Upper lobe of right lung (tissue), 1 donor: ENCODE measurements at places on chromosomes 13 and 19. TPM values are rescaled to one million over a fixed set of nuclear protein-coding genes. Genes with fewer than 3 reads are reported as not detected.

Gene GAPDHS
- not detected for total RNA-seq

Gene IQCN
- total RNA-seq: 4.9 TPM

Gene PPM1N
- total RNA-seq: 0.67 TPM

Gene IGFLR1
- 16.9 TPM for total RNA-seq

Gene ZNF329
- 7.4 TPM for total RNA-seq
